Hypothalamus (tissue), 51 donors: ENCODE measurements at places on chromosomes 13 and 19.

DNA sequence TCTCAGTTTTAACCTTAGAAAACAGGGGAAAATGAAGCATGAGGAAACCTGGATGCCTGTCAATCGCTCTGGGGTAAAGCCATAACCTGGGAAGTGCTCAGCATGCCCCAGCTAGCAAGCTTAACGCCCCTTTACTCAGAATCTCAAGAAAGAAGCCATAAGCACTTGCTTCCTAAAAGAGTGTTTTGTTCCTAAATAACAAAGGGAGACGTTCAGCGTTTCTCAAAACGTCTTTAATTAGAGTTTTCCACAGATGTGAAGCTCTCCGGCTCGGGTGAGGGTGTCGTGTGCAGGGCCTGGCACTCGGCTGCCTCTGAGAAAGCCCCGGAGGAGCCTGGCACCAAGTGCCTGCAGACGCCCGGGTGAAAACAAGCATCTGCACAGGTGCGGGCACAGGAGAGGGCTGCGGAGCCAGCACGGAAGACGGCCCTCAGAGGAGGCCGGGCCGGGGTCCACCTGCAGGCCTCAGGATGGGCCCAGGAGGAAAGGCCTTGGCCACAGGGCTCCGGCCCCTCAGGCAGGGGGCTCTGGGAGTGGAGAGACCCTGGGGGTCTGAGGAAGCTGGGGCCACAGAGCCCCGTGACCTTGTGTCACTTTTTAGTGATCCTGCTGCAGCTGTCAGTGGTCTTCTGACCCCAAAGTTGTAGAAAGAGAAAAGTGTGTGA, 6.2 kb downstream of the GAS6 start:
- no peak for DNase-seq

- no peak for DNase-seq
Measured at GRCh38 chr13:24161010-24161775, 673 bp downstream of the SPATA13 start.

- DNase-seq: no peak
Measured at GRCh38 chr13:31036731-31037695, 104.6 kb downstream of the TEX26 start.

DNA sequence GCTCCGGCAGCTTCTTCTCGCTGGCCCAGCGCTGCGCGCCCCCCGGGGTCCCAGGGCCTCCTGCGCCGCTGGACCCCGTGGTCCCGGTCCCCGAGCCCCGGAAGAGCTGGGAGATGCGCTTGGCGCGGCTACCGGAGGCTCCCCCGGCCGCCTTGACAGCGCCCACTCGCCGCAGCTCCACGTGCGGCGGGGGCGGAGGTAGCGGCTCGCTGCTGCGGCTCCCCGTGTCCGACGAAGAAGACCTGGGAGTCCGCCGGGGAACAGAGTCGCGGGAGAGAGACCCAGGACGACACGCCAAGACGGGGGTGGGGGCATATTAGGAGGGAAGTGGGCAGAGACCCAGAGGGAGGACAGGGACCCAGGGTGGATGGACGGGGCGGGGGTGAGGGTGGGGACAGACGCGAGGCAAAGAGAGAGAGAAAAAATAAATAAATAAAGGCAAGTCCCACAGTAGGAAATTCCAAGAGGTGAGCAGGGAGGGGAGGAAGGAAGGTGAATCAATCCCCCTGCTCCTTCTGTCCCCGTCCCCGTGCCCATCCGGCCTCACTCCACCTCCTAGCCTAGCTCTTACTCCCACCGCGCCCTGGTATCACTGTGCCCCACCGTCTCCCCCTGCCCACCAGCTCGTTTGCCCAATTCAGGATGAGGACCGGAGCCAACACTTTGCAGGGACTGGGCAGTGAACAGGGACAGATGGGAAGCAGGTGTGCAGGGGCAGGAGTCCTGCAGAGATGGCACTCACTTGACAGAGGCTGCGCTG, 826 bp downstream of the RASIP1 start:
- DNase-seq: no peak

GRCh38 chr13:58134525-58134924, 503.0 kb downstream of the PCDH17 start:
- DNase-seq: no peak
